Fibroblast of the conjunctiva (primary cell): ENCODE measurements at places on chromosomes 2 and 18.

DNA sequence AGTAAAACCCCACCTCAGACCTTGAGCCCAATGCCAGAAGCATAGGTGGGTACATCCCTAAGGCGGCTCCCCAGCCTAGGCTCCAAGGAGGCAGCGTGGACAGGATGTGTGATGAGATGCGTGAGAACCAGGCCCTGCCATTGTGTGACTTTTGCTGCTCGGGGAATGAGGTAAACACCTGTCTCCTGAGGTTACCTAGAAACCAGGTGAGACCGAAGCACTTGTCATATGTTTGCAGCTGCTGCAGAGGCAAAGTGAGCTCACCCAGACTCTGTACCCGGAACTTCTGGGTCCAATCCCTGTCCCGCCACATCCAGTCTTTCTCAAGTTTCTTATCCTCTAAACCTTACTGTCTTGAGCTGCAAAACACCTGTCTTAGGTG, 3.4 kb downstream of the FBLN7 start:
- no peak for DNase-seq

GRCh38 chr2:146661473-146662096, 1183.2 kb upstream of the ACVR2A start:
- DNase-seq: peak; percentile 32

- no peak for DNase-seq
These were observed 142.1 kb downstream of the ARHGAP28 start for GRCh38 chr18:6871566-6871965.

DNA sequence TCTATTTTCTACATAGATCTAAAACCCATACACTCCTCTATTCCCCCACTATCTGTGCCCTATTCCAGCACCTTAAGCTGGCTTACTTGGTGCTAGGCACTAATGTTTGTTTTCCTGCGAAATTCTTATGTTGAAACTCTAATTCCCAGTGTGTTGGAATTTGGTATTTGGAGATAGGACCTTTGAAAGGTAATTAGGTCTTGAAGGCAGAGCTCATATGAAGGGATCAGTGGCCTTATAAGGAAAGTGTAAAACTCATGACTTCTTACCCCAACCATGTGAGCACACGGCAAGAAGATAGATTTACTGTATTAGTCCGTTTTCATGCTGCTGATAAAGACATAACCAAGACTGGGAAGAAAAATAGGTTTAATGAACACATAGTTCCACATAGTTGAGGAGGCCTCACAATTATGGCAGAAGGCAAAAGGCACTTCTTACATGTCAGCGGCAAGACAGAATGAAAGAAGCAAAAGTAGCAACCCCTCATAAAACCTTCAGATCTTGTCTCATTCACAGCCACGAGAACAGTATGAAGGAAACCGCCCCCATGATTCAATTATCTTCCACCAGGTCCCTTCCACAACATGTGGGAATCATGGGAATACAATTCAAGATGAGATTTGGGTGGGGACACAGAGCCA, 10.5 kb upstream of the LRATD1 start:
- DNase-seq: no peak

DNA sequence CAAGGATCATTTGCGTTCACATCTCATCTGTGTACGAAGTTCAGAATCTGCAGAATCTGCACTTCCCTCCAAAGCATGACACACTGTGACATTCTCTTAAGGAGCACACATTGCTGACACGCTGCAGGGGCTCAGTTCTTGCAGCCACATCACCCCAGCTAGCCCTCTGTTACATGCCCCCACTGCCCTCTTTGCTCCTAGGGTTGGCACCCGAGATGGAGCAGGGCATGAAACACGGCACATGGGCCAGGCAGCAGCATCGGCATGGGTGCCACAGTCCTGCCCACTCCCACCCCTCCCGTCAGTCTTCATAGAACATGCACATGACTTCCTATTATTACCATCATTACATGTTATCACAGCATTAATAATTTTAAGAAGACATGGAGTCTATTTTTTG, 76.4 kb downstream of the COL6A3 start:
- no peak for DNase-seq

GRCh38 chr2:56128235-56128634, 55.6 kb upstream of the CCDC85A start:
- DNase-seq: no peak

DNA sequence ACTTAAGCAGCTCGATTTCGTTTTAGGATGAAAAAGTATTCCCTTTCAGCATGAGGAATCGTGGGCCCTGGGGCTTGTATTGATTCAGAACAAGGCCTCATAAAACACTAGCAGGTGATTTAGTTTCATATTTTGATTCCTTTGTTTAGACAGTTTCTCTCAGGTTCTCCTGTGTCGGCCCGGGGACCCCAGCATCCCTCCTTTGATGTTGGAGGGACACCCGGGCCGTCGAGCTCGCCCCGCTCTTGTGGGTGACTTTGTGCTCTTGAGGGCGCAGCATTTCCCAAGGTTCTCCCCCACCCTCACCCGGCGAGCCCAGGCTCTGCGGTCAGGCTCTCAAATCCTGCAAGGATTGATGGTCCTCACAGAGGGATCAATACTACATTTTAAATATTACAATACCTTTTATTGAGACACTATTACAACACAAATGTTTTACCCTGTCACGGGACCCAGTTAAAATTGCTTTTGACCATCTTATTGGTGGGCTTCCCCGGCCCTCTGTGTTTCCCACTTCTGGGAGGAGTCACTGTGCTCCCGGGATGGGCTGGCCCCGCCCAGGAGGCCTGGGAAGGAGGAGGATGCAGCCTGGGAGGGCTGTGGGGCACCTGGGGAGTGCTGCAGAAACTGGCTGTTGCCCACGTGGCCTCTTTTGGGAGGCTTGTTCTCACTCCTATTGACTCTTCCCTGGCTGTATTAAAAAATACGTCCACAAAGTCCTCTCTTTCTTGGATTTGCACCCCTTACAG, 222.6 kb downstream of the INSIG2 start:
- DNase-seq: no peak

GRCh38 chr2:143399631-143400069, 270.4 kb downstream of the ARHGAP15 start:
- DNase-seq: peak; percentile 14

DNA sequence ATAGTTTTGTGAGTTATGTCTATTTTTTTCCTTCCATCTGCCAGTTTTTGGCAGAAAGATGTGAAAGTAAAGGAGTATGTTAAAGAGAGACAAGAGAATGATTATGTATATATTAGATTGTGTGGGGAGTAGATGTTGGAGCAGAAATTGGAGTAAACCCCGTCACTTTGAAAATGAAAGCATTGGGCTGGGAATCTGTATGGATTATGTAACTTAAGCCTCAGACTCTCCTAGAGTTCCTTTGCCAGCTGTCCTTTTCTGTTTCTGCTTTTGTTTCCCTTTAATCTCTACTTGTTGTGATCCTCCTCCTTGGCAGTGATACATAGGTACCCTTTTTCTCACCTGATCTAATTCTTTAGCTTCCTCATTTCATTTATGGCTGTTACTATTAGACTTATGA, 19.2 kb downstream of the CCDC138 start:
- DNase-seq: no peak

- DNase-seq: no peak
These were observed 34.1 kb downstream of the AGAP1 start for GRCh38 chr2:235527806-235528469.

- no peak for DNase-seq
These were observed at the start of gene ZBTB7C for GRCh38 chr18:48408727-48409590. ZBTB7C (minus strand) TSS chr18:48409383.

DNA sequence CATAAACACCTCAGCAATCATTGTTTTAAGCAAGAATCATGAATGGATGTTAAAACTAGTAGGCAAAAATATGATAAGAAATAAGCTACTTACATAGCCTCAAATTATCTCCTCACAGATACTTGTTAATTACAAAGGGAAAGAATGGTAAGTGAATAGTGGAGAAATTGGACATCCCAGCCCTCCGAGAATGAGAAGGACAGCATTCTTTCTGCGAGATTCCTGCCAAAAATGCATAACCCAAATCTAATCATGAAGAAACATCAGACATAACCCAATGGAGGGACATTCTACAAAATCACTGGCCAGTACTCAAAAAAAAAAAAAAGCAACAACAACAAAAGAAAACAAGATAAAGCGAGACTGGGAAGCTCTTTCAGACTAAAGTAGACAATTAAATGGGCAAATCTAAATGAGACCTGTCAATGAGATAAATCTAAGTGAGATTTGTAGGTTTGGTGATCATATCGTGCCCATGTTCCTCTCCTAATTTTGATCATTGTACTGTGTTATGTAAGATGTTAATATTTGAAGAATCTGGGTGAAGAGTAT, 57.9 kb upstream of the GLI2 start:
- no peak for DNase-seq

DNA sequence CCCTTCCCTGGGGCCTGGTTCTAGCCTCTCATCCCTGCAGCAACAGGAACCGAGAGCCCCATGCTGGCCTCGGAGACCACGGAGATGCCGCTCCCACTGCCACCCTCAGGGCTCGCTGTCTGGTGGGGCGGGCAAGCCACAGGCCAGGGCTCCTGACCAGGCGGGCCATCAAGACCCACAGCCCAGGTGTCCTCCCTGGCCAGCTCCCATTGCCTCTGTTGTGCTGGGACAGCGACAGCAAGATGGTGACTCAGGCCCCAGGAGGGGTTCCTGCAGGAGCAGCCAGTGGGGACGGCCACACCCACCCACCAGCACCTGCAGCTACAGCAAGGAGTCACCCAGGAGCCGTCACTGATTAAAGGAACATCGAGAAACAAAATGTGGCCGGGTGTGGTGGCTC, 7.4 kb downstream of the KLHL30 start:
- DNase-seq: no peak

GRCh38 chr2:197600306-197600705, 75.1 kb downstream of the RFTN2 start:
- DNase-seq: no peak

GRCh38 chr2:10717628-10718027, 3.8 kb upstream of the ATP6V1C2 start:
- peak; percentile 21 for DNase-seq

GRCh38 chr18:59372975-59373374, 13.9 kb upstream of the LMAN1 start:
- no peak for DNase-seq

- no peak for DNase-seq
These were observed 9.9 kb downstream of the RELCH start for GRCh38 chr18:62196980-62197379.

DNA sequence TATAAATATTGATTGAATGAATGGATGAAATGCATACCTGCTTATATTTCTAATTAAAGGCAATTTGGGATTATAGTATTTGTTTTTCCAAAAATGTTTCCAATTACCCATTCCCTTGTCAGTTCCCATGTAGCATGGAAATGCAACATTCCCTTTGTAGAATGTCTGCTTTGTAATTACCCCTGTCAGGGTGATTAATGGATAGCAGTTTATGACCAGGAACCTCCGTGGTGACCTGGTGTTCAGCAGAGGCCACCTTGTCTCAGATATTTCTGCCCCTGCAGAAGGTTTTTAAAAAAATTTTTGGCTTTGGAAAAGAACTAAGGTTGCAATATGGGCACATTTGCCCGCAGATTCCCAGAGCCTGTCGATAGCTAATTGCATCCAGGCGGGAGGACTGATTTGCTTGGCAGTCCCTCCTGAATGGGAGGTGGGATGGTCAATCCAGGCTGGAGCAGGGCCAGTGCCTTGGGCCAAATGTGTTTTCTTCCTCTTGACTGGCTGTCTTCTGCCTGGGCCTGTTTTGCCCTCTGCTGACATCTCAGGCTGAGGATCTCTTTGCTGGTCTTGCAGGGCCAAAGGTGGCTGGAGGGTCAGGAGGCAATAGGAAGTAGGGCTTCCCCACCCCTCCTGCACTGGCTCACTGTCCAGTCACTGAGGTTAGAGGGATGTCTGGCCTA, 82.1 kb downstream of the TMEM182 start:
- DNase-seq: no peak

- peak; percentile 24 for DNase-seq
These were observed 75.5 kb upstream of the FRZB start for GRCh38 chr2:182941919-182942318.

GRCh38 chr18:21309248-21309647, 67.2 kb downstream of the GREB1L start:
- DNase-seq: no peak

DNA sequence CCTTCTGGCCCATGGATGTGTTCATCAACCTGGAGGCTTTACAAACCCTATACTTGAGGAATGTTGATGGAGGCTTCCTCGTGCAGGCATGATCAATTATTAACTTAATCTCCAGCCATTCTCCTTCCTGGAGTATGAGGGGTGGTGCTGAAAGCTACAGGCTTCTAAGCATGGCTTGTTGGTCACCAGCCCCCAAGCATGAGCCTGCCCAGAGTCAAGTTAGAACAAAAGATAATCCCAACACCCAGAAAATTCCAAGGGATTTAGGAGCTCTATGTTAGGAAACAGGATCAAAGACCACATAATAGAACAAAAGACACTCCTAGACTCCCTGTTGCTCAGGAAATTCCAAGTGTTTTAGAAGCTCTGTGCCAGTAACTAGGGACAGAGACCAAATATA, 63.1 kb downstream of the FAM171B start:
- no peak for DNase-seq

- DNase-seq: no peak
These were observed 25.7 kb downstream of the PSMA8 start for GRCh38 chr18:26159353-26159752.

DNA sequence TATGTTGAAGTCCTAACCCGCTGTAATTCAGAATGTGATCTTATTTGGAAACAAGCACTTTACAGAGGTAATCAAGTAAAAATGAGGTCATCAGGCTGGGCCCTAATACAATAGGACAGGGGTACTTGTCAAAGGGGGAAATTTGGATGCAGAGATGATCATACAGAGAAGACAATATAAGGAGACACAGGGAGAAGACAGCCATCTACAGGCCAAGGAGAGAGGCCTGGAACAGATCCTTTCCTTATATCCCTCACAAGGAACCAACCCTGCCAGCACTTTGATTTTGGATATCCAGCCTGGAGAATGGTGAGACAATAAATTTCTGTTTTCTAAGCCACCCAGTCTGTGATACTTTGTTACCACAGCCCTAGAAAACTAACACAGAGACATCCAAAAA, 104.3 kb downstream of the METTL4 start:
- no peak for DNase-seq

DNA sequence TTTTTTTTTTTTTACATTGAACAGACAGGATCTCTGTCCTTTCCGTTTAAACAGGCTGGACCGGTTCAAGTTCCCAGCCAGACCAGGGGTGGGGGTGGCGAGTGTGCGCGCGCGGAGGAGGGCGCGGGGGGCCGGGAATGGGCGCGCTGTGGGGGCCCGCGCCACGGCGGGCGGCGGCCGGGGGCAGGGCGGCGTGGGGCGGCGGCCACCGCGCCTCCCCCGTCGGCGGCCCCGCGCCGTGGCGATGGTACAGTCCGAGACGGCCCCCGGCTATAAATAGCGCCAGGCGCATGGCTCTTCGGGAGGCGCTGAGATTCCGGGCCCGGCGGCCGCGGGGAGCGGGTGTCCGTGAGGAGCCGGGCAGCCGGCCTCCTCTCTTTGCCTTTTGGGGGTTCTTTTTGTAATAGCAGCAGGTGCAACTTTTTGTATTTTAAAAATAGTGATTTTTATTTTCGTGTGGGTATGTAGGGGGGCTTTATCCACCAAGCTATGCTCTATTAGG, 430 bp upstream of the CELF4 start:
- no peak for DNase-seq

GRCh38 chr18:22667616-22668422, 250.1 kb upstream of the CTAGE1 start:
- no peak for DNase-seq
